Activated CD4-positive, alpha-beta memory T cell treated with anti-CD3 and anti-CD28 coated beads, Interleukin-2, amount 10 ng/mL, durations not matched to agents 7 days and 5 days (primary cell): ENCODE measurements at places on chromosomes 11 and 22. TPM values are rescaled to one million over a fixed set of nuclear protein-coding genes. Genes with fewer than 3 reads are reported as not detected.

PHLDB1 gene
- 0.53 TPM for total RNA-seq

- no peak within 1 kb of the TSS for H3K27ac ChIP-seq
- peaks cover 2% of the 10 kb centered on the region for H3K27me3 ChIP-seq
- peak within 1 kb of the TSS; percentile 65 for H3K4me3 ChIP-seq
- H3K36me3 ChIP-seq, result no peaks in the 10 kb centered on the region
Observed at GRCh38 chr11:5596607-5597201, at the start of gene TRIM6. Gene TRIM6 (plus strand): TSS chr11:5596637. CDS start chr11:5596898, 261 bp downstream.

- no peak for DNase-seq
- H3K36me3 ChIP-seq, result no peaks in the 10 kb centered on the region
- no peak overlapping the region for H3K27ac ChIP-seq
- H3K4me1 ChIP-seq, result no peaks in the 10 kb centered on the region
- no peaks in the 10 kb centered on the region for H3K27me3 ChIP-seq
Observed at GRCh38 chr11:22130462-22131053, 62.3 kb upstream of the ANO5 start.

GRCh38 chr11:6695377-6695776, 12.2 kb upstream of the MRPL17 start:
- H3K4me3 ChIP-seq, result no peak overlapping the region
- H3K27me3 ChIP-seq, result no peaks in the 10 kb centered on the region

- H3K36me3 ChIP-seq, result peaks cover 31% of the 10 kb centered on the region
- peak overlapping the region; percentile 90 for H3K4me3 ChIP-seq
- no peak for DNase-seq
- H3K4me1 ChIP-seq, result peaks cover 50% of the 10 kb centered on the region
- no peaks in the 10 kb centered on the region for H3K27me3 ChIP-seq
Observed at GRCh38 chr11:32584921-32585320, 1.3 kb downstream of the EIF3M start.
